Mammary epithelial cell (primary cell): ENCODE measurements at places on chromosomes 4 and X. TPM values are rescaled to one million over a fixed set of nuclear protein-coding genes. Genes with fewer than 3 reads are reported as not detected.

Gene BGN
- polyA plus RNA-seq: 0.48 TPM

Gene GAGE2A
- not detected for polyA plus RNA-seq

Gene CT45A1
- polyA plus RNA-seq: not detected

Gene PPP4R3C
- not detected for polyA plus RNA-seq

Gene ETNPPL
- not detected for polyA plus RNA-seq

Gene CSN1S1
- not detected for polyA plus RNA-seq

Gene RASGEF1B
- polyA plus RNA-seq: 8.7 TPM

Gene MAGEC1
- polyA plus RNA-seq: not detected

Gene RTL5
- 0.65 TPM for polyA plus RNA-seq

Gene PDHA1
- polyA plus RNA-seq: 175 TPM

Gene SNX12
- polyA plus RNA-seq: 71.4 TPM

Gene KDR
- 0.11 TPM for polyA plus RNA-seq

Gene TMLHE
- 11.1 TPM for polyA plus RNA-seq

Gene NHSL2
- 0.06 TPM for polyA plus RNA-seq

Gene CYBB
- polyA plus RNA-seq: 0.05 TPM

Gene HSFX3
- polyA plus RNA-seq: not detected

Gene SSX2B
- polyA plus RNA-seq: not detected

Gene SOD3
- polyA plus RNA-seq: not detected

Gene CT45A2
- polyA plus RNA-seq: not detected

Gene MAGEA9B
- polyA plus RNA-seq: not detected

Gene CT45A5
- not detected for polyA plus RNA-seq

Gene XAGE1A
- polyA plus RNA-seq: not detected

Gene INPP4B
- 38.5 TPM for polyA plus RNA-seq

Gene NLGN4X
- 0.15 TPM for polyA plus RNA-seq

Gene VEGFC
- 26.4 TPM for polyA plus RNA-seq

Gene SYTL5
- 0.46 TPM for polyA plus RNA-seq

Gene CENPE
- polyA plus RNA-seq: 5.8 TPM

Gene PPEF2
- not detected for polyA plus RNA-seq

Gene SMR3B
- polyA plus RNA-seq: not detected

Gene FAM114A1
- 82.8 TPM for polyA plus RNA-seq

Gene PHKA1
- 7.6 TPM for polyA plus RNA-seq

Gene F11
- not detected for polyA plus RNA-seq

Gene ITGB1BP2
- polyA plus RNA-seq: 0.49 TPM

Gene FGG
- 0.08 TPM for polyA plus RNA-seq

Gene PABPC1L2B
- polyA plus RNA-seq: not detected

Gene FMR1
- 16.8 TPM for polyA plus RNA-seq

Gene POLA1
- polyA plus RNA-seq: 3.9 TPM

Gene USP27X
- polyA plus RNA-seq: 2.7 TPM

Gene AMTN
- polyA plus RNA-seq: not detected

Gene LONRF3
- 0.12 TPM for polyA plus RNA-seq

Gene VCX3B
- not detected for polyA plus RNA-seq

Gene HOPX
- polyA plus RNA-seq: 0.07 TPM

Gene HEPH
- polyA plus RNA-seq: 1.7 TPM

Gene SLC34A2
- 0.08 TPM for polyA plus RNA-seq

Gene SPIN2B
- 5.0 TPM for polyA plus RNA-seq

Gene DKC1
- polyA plus RNA-seq: 69.3 TPM
